Stimulated activated naive CD8-positive, alpha-beta T cell treated with anti-CD3 and anti-CD28 coated beads, Interleukin-15, amount 100 ng/mL, for 72 hours (primary cell): ENCODE measurements at places on chromosomes 5 and 9.

- no peak for DNase-seq
Measured at GRCh38 chr9:128781187-128782070, 5.6 kb upstream of the TBC1D13 start.

DNA sequence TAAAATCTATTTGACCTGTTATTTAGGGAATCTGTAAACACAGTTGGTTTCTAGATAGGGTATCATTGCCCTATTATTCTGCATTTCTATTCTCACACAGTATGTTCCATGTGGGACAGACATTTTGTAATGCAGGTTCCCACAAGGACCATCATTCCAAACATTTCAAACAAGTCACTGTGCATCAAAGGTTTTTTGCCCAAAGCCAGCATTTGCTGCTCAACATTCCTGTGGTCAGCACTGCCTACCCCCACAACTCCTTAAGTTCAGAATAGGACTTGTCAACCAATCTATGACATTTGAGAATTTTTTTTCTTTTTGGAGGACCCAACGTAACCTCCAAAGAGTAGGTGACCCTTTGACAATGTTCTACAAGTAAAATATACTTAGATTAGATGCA, 95.7 kb downstream of the LPAR1 start:
- no peak for DNase-seq

- no peak for DNase-seq
Measured at GRCh38 chr5:168578538-168579487, at the start of gene PANK3. TSS of gene PANK3 (minus strand) at chr5:168579368. CDS start at chr5:168579283, 85 bp downstream.

DNA sequence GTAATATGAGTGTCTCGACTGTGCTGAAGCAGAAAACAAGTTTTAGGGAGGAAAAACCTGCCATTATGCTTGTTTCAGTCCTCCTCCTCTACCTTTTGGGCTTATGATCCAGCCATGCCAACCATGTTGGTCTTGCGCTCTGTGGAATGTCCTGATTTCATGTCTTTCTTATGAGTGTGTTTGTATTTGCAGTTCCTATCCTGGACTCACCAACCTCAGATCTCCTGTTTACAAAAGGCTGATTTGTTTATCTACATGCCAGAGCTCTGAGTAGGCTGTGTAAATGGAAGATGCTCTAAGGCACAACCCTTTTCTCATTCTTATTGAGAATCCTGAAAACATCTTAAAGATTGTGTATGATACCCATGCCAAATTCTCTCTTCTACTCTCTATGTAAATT, 138.6 kb downstream of the ARHGEF28 start:
- no peak for DNase-seq

DNA sequence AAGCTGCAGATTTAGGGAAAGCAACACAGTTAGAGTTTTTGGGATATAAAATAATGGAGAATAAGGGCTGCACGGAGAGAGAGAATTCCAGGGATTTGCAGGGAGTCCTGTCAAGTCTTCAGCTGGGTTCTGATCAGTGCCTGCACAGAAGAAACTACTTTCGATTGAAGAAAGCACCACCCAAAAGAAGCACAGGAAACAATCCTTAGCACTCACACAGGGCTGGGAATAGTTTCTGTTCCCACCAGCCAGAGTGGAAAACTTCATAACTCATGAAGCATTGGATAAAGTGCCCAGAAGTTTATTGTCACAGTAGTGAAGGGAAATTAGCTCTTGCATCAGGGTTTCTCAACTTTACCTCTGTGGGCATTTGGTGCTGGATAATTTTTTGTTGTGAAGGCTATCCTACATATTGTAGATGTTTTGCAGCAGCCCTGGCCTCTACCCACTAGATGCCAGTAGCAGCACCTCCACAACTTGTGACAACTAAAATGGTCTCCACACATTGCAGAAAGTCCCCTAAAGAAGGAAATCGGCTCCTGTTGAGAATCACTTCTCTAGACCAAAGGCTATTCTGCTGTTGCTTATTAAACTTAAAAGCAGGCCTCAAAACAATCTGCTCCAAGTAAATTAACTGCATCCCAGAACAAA, 71.0 kb upstream of the FAM120A start:
- no peak for DNase-seq

GRCh38 chr5:52359261-52359660, 428.5 kb upstream of the ITGA1 start:
- no peak for DNase-seq

DNA sequence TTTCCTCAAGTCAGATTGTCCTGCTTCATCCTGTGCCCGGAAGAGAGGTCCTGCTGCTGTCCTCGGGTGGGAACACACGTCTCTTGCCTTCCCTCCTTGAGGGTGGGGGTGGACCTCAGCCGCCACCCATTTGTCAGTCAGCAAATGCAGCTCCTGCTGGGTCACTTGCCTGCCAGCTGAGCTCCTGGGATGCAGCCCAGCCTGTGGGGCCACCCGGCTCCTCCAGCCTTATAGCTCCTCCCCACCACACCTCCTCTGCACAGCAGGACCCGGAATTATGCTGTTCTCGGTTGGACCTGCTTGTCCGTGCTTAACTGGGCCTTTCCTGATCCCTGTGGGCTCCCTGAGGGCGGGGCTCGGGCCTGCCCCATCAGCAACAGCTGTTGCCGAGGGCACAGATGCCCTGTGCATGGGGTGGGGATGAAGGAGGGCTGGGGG, 52.7 kb downstream of the RXRA start:
- no peak for DNase-seq

- no peak for DNase-seq
Measured at GRCh38 chr5:88823201-88823600, 59.8 kb downstream of the MEF2C start.

DNA sequence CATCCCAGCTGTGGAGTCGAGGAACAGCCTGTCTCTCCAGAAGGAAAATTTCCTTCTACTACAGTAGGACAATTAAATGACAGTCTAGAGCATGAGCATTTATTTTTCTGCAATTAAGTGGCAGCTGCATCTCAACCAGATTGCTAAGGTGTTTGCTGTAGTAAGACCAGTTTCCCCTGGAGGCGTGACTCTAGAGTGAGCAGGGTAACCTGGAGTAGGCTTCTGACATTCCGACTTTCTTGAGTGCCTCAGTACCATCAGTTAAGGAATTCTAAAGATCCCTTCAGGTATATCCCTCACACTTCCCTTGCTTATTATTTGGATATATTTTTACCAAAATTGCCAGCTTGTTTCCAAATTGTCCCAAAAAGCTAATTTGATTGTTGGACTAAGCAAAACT, 59.2 kb upstream of the IRX2 start:
- DNase-seq: no peak

- DNase-seq: no peak
Measured at GRCh38 chr9:34451135-34451534, 7.2 kb downstream of the FAM219A start.

DNA sequence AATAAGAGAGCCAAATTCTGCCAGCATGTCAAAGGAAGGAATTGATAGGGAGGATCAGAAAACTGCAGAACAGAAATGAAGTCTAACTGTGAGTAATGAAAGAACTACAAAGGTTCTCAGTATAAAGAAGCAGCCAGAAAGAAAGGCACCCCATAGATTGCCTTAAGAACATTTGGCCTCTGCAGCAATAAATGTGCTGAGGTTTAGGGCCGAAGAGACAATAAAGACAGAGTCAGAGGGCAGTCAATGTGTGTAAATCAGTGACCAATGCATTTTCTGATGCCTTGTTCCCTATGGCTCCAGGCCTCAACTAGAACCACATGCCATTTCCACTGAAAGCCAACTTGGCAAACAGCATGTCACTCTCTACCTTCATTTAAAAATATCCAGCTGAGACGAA, 281.0 kb downstream of the HINT1 start:
- DNase-seq: no peak

- DNase-seq: no peak
Measured at GRCh38 chr5:178083922-178084321, 29.4 kb upstream of the N4BP3 start.

DNA sequence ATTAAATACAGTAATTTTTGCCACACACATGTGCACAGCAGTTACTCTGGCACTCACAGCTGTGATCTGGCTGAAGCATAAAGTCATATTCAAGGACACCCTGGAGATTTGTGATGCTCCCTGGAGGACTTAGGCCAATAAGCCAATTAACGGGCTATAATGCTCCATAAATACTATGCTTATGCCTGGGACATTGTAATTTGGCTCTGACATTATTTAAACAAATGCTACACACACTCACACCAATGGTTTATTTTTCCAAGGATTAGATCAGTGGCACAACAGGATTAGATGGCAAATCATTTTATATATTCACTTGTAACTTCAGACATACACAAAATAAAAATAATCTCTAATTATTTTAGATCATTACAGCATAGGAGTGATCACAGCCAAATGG, 111.2 kb downstream of the LMNB1 start:
- DNase-seq: no peak

DNA sequence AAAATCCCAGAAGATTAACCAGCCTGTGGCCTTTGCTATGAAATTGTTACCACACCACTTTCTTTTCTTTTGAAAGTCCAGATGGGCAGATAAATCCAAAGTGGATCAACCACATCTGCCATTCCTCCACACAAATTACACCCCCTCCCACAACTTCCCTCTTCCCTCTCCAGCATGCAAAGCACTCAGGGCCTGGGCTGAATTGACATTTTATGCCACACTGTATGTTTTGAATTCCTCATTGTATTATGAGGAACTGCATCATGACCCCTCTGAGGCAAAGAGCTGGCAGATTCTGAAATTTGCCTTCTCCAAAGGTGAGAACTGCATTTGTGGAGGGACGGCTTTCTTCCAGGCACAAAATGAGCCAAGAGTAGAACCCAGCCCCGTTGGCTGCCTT, 589.2 kb upstream of the KLF4 start:
- no peak for DNase-seq

- DNase-seq: no peak
Measured at GRCh38 chr9:138070815-138071214, 193.2 kb downstream of the CACNA1B start.

GRCh38 chr9:101468116-101468515, 32.5 kb upstream of the ALDOB start:
- DNase-seq: no peak

- no peak for DNase-seq
Measured at GRCh38 chr5:65535529-65535987, 27.4 kb downstream of the CENPK start.

- DNase-seq: peak; percentile 72
Measured at GRCh38 chr5:159262859-159263568, at the start of gene UBLCP1. TSS of gene UBLCP1 (plus strand) at chr5:159263290. CDS start at chr5:159268916, 5,626 bp downstream.

- DNase-seq: no peak
Measured at GRCh38 chr9:84322828-84323227, 17.7 kb downstream of the SLC28A3 start.

DNA sequence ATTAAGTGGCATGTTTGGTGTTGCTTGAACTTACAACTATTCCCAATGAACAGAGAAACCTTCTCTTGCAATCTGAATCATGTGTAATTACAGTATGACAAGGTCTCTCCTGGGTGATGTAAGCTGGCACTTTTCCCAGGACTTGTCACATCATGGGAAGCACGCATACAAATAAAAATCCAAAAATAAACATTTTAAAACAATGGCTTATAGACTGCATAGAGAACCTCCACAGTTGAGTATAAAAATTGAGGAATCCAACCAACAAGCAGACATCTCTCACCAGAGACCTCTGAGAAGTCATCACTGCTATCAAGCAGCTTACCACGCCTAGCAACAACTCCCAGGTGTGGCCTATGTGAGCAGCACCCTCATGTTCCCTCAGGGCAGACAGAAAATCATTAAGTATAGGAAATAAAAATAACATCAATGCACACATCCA, 3.9 kb downstream of the MLLT3 start:
- DNase-seq: no peak

- DNase-seq: no peak
Measured at GRCh38 chr5:94433397-94434163, 184.8 kb downstream of the KIAA0825 start.

DNA sequence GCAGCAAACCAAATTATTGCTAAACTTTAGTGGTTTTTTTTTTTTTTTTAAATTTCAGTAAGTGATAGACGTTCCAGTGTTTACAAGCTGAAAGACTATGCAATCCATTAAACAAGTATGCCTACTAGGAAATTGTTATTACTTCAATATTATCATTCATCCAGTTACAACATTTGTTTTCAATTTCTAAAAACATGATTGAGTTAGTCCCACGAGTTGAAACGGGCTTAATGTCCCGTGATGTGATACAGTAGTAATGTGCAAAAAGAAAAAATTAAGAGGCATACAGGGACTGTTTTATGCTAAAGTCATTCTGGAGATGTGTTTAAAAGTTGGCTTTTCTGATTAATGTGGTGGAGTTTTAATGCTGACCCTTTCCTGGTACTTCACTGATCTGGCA, 550.3 kb upstream of the DMAC1 start:
- DNase-seq: no peak

- no peak for DNase-seq
Measured at GRCh38 chr9:14403081-14403480, 89.1 kb upstream of the NFIB start.

DNA sequence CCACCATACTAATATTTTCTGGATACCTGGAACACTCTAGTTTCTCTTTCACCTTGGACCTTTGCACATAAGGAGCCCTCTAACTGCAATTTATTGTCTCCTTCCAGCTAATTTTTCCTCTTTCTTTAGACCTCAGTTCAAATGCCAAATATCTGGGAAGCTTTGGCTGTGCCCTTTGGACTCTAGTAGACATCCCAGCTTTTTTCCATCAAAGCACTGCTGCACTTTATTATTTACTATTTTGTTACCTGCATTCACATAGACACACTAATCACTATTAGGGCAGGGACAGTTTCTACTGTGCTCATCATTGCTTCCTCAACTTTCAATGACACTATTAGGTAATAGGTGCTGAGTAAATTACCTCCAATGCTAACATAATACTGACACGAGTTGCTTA, 2.1 kb downstream of the RIGI start:
- DNase-seq: no peak

GRCh38 chr5:7464182-7464581, 68.2 kb downstream of the ADCY2 start:
- DNase-seq: no peak

DNA sequence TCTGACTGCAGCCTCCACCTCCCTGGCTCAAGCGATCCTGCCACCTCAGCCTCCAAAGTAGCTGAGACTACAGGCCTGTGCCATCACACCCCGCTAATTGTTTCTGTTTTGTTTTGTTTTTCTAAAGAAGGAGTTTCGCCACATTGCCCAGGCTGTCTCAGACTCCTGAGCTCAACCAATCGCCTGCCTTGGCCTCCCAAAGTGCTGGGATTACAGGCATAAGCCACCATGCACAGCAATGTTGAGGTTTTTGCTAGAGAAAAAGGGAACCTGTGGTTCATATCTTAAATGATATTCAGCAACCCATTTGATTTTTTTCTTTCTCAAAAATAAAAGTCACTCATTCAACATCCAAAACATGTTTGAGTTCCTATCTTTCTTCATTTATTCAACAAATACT, 20.4 kb upstream of the DELE1 start:
- no peak for DNase-seq

- no peak for DNase-seq
Measured at GRCh38 chr5:135328128-135328687, 70.8 kb downstream of the MACROH2A1 start.

GRCh38 chr9:131640438-131641137, 95.3 kb downstream of the PRRT1B start:
- no peak for DNase-seq

DNA sequence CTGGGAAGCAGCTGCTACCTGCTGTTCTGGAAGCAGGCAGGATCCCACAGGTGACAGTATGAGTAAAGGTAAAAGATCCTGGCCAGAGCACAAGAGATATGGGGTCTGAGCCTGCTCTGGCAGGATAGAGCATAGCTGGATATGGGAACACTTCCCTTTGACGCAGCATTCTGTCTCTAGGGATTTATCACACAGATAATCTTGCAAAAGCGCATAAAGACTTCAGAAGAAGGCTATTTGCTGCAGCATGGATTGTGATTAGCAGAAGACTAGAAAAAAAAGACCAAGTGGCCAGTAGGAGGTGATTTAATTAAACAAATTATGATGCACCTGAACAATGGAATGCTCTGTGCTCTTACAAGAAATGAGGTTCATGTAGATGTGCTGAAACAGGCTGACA, 52.4 kb upstream of the PWWP2A start:
- DNase-seq: no peak
